GDM1 (cell line): ENCODE measurements at places on chromosomes 1 and 21.

GRCh38 chr1:70892930-70893329 lies 154.7 kb downstream of the PTGER3 start:
- DNase-seq = no peak

DNA sequence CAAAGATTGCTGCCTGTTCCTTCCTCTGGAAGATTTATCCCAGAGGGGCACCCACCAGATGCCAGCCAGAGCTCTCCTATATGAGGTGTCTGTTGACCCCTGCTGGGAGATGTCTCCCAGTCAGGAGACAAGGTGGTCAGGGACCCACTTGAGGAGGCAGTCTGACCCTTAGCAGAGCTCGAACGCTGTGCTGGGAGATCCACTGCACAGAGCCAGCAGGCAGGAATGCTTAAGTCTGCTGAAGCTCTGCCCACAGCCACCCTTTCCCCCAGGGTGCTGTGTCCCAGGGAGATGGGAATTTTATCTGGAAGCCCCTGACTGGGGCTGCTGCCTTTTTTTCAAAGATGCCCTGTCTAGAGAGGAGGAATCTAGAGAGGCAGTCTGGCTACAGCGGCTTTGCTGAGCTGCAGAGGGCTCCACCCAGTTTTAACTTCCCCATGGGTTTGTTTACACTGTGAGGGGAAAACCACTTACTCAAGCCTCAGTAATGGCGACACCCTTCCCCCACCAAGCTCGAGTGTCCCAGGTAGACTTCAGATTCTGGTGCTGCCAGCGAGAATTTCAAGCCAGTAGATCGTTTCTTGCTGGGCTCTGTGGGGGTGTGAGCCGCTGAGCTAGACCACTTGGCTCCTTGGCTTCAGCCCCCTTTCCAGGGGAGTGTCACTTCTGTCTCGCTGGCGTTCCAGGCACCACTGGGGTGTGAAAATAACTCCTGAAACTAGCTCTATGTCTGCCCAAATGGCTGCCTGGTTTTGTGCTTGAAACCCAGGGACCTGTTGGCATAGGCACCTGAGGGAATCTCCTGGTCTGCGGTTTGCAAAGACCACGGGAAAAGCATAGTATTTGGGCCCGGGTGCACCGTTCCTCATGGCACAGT lies 51.1 kb upstream of the PDC start:
- DNase-seq = peak; percentile 51

DNA sequence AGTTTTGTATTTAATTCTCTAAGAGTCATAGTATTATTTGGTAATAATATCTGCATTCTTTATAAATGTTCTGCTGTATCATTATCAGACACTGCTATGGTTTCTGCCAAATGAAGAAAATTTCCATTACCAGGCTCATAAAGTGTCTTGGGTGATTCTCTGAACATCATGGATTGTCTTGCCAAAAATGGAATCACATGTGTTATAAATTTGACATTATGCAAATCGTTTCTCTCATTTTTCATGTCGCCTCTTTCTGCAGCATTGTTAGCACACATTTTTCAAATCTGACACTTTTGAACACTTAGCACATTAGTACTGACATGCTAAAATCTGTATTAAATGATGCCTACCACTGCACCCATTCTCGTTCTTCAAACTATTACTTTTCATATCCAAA lies 74.2 kb upstream of the NEK7 start:
- no peak for DNase-seq

- no peak for DNase-seq
Observed at GRCh38 chr1:185495007-185495406, 178.0 kb upstream of the IVNS1ABP start.

GRCh38 chr1:78355656-78356055 lies 135.1 kb upstream of the PTGFR start:
- no peak for DNase-seq

GRCh38 chr1:209176866-209177430 lies 406.6 kb upstream of the CAMK1G start:
- DNase-seq = no peak

DNA sequence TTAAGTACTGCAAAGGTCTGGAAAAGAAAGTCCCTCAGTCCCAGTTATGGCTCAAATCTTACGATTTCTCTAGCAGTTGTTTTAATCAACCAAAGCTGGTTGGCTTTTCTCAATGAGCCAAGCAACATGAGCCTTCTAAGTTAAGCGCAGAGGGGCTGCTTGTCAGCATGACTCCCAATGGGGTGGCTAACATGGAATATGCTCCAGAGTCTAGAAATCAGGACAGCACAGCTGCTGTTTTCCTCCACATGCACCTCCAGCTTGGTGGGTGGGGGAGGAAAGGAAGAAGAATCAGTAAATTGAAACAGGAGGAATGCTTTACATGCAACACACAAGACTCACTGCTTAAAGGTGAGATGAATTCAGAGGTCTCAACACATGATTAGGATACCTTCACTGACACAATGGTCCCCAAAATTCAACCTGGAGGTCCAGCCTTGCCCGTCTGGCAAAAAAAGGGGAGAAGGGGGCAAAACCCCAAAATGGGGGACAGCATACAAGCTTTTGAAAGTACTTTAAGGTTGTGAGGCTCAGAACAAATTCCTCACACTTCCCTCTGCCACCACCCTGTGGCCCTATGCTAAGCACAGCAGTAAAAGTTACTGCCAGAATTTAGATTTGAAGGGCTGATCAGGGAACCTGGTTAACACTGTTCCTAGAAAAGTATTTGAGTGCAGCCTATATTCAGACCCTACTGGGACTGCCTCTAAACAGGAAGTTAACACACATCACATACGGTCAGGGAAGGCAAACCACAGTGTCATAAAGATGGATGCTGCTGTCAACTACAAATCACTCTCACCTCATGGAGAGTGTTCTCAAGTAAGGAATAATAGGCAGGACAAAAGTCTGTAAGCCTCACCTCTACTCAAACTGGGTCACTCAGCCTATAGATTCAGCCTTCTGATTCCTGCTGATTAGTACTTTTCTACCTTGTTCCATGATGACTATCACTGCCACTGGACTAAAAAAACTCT lies 2.6 kb downstream of the GATAD2B start:
- DNase-seq = peak; percentile 43

DNA sequence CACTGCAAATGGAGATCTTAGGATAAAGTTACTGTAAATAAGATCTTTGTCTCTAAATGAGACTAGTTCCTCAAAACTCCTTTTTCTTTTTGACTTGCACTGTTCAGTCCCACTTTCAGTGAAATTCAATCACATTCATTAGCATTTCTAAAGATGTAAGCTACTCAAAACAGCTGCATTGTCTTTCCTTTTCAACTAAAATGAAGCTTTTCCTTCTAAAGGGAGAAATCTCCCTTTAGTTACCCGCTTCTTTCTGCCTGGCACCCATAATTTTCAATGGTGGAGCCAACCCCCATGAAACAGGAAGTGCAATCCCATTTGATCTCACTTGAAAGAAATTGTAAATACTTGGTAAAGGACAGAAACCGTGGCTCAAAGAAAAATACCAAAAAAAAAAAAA lies 387.4 kb upstream of the PKN2 start:
- no peak for DNase-seq

DNA sequence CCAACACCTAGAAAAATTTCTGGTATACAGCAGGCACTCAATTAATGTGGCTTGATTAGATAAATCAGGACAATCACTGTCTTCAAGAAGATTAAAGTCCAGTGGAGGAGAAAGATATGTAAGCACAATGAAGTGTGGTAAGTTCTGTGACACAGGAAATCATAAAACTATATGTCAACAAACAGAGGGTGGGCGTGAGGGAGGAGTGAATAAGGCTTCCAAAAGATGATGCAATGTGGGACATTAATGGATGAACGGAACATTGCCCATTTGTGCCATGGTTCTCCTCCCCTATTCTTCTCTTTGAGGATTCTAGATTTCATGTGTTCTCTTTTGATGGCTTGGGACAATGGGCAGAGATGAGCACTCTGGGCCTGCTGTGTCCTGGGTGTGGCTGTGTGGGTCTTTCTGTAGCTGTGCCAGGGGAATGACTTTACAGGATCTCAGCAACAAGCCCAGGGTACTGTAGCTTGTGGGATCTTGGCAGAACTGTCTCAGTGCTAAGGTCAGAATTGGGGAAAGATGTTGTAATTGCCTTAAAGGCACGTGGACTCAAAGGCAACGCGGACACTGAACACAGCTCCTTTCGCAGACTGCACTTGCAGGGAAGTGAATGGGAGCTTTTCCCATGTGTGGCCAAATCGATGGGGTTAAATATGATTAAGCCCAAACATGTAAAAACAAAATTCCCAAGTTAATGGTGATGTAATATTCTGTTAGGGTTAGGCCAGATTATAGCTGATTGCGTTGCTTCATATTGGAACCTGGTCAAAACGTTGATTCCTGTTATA lies 366.9 kb downstream of the TGFB2 start:
- no peak for DNase-seq

DNA sequence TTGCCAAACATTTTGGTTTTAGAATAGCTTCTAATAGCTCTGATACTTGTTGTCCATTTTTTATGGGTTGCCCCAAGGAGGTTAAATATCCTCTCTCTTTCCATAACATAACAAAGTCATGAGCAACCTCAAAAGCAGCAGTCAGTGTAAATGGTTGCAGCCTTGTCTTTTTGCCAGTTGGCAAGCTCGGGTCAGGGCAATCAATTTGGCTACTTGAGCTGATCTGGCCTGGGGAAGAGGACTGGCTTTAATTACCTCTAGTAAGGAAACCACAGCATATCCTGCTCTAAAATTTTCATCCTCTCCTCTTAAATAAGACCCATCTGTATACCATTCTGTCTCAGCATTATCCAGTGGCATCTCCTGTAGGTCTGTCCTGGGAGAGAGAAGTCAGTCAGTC lies 21.2 kb upstream of the FMO4 start:
- no peak for DNase-seq

DNA sequence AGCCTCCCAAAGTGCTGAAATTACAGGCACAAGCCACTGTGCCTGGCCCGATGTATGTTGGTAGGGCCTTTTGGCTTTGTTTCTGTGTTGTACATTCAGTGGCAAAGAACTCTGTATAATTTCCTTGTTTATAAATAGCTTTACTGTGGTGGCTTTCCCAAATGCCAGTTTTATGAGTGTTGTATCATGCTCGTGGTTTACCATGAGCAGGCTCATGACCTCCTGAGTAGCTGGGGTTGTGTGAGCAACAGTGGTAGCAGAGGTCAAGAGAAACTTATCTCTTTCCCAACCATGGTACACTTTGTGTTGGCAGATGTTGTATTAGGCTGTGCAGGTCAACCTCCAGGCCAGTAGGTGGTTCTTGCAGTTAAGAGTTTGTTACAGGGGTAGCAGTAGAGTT lies 420.4 kb upstream of the BEND5 start:
- no peak for DNase-seq

DNA sequence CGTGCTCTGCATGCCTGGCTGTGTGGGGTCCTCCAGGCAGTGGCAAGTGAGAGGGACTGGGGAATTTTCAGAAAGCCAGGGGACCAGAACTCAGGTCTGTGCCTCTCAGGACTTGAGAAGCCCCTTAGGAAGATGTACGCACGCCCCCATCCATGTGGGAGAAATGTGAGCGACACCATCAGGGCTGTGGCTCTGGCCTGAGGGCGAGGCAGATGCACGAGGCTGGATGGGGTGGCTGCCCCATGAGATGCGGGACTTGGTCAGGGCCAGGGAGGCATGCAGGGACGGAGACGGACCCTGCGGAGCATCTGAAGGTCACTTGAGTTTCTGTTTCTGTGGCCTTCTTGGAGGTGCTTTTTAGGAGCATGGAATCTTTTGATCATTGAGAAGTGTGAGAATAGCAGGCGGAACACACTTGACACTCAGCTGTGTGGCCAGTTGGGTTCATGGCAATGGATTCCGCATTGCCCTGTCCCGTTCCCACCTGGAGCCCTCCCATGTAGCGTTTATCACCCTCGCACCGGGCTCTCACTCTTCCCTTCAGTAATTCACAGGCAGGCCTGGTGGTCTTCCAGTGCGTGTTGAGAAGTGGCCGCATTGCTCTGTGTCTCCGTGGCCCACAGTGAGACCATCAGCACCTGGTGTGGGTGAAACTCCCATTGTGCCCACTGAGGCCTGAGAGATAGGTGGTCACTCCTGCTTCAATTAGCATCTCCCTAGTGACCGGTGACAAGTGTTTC lies 30.7 kb upstream of the ACTRT2 start:
- no peak for DNase-seq

GRCh38 chr1:118217141-118217838 lies 32.3 kb upstream of the SPAG17 start:
- peak; percentile 11 for DNase-seq

DNA sequence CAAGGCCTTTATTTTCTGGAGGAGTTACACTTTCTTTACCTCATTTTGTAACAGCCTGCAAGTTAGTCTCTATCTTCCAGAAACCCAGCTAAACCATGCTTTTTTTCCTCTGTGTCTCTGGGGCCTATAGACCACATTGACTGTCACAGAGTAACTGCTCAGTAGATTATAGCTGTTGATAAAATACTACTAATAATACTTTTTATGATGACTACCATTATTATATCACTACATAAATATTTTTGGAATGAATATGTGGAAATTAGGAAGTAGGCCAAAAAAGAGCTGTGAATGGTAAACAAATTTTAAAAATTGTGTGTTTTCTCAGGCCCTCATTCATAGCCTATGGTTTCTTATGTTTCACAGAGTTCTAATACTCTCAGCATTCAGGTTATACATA lies 233.1 kb upstream of the USP24 start:
- no peak for DNase-seq

GRCh38 chr1:221940631-221941030 lies 198.7 kb upstream of the DUSP10 start:
- DNase-seq = no peak

DNA sequence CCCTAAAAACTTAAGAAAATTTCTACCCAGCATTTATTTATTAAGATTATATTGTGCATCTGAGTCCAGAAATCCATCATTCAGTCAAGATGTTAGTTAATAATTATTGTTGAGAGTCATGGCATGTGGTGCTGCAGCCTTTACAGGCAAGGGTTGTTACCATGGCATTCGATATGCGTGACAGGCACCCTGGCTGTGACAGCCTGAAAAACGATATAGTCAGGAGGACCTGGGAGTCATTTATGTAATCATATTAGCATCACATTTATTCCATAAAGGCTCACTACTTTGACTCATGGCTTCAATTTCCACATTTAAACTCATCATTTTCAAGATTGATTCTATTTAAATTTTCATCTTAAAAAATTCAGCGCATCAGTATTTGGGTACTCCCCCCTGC lies 68.0 kb downstream of the CACHD1 start:
- DNase-seq = no peak

GRCh38 chr1:230171356-230172015 lies 104.4 kb downstream of the GALNT2 start:
- DNase-seq = no peak

DNA sequence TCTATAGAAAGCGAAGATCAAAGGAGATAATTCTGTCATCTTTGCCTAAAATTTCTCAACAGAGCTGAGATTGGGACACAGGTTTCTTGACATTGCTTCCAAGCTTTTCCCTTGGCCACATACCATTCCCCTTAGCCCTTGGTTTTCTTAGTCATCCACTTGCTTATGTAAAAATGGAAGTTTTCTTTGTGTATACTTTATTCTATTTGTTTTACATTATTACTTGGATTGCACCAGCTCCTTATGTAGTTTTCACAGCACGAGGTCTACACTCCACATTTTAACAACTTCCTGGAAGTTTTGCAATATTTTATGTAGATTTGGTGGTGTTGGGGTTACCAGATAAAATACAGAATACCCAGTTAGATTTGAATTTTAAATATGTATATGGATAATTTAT lies 129.8 kb downstream of the PLA2G4A start:
- no peak for DNase-seq

- no peak for DNase-seq
Observed at GRCh38 chr1:15391366-15391765, 18.3 kb upstream of the EFHD2 start.

GRCh38 chr1:33738536-33738935 lies 125.3 kb upstream of the HMGB4 start:
- DNase-seq = no peak

- no peak for DNase-seq
Observed at GRCh38 chr1:234125714-234126113, 221.2 kb downstream of the SLC35F3 start.

GRCh38 chr1:89945852-89946476 lies 48.9 kb upstream of the ZNF326 start:
- no peak for DNase-seq
